Ureter (tissue), 1 donor: ENCODE measurements at places on chromosomes 11 and 22. TPM values are rescaled to one million over a fixed set of nuclear protein-coding genes. Genes with fewer than 3 reads are reported as not detected.

DNA sequence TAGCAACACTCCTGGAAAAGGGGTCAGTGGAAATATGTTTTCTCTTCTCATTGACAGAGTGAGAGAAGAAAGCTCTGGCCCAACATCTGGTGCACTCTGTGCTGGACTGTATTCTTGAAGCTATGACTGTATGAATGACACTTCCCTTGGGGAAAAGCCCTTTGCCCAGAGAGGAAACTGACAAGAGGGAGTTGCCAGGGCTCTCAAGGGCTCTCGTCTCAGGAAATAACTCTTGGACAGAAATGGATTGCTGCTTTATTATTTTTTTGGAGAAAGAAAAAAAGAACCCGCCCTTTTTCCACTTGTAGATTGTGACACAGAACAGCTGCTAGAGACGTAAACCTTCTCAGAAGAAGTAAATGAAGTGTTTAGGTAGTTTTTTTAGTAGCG is 11.4 kb downstream of the ETS1 start:
- DNase-seq, result no peak

GRCh38 chr22:32986766-32987040 is 71.5 kb downstream of the SYN3 start:
- no peak for DNase-seq

GRCh38 chr11:131584785-131585592 is 214.6 kb downstream of the NTM start:
- no peak for DNase-seq

GRCh38 chr22:37566329-37566837 is 6.1 kb downstream of the CDC42EP1 start:
- no peak for DNase-seq

GRCh38 chr11:19646921-19647320 is 65.7 kb upstream of the NAV2 start:
- peak; percentile 60 for DNase-seq

DNA sequence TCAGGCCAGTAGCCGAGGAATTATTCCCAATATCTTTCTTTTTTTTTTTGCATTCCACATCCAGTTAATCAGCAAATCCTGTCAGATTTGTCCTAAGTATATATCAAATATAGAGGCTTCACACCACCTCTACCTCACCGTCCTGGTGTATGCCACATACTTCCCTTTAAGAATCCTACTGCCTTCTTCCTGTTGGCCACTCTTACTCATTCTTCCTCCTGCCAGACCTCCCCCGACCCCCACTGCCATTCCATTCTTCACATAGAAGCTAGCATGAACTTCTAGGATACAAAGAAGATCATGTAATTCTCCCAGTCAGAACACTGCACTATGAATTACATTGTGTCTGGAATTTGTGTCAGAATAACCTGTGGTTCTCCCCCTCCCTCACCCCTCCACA is 89.5 kb downstream of the TRIM44 start:
- DNase-seq, result no peak

- no peak for DNase-seq
These were observed 5.0 kb downstream of the TUB start for GRCh38 chr11:8086001-8086479.

DNA sequence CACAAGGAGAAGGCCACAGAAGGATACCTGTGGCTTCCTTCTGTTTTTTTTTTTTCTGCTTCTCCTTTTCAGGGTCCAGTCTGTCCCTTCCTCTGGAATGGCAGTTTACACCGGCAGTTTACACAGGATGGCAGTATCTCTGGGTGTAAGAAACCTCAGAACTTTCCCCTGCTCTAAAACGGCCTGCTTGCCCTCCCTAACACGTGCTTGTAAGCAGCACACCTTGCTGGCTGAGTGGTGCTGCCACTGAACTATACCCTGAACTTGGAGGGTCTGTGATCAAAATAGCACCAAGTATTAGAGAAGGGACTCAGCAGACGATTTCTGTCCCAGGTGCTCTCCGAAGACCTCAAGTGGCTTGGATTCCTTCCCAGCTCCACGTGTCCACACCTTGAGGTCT is 904 bp upstream of the OPCML start:
- no peak for DNase-seq

DNA sequence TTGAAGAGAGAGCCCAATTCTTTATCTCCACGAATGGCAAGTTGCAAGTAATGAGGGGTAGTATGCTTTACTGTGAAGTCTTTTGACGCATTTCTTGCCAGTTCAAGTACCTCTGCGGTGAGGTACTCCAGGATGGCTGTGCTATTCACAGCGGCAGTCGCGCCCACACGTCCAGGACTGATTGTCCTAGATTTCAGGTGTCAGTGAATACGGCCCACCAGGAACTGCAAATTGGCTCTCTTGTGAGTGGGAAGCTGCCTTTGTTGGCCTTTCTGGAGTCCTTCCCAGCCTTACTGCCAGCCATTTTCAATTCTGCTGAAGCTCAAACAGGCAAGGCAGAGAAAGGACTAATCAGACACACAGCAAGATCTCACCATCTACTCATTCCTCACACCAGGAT is 8.5 kb downstream of the PPFIA1 start:
- no peak for DNase-seq

- DNase-seq, result no peak
These were observed 2.1 kb downstream of the ARHGAP42 start for GRCh38 chr11:100689141-100689540.

GRCh38 chr11:104134745-104135144 is 29.2 kb downstream of the PDGFD start:
- DNase-seq, result no peak

DNA sequence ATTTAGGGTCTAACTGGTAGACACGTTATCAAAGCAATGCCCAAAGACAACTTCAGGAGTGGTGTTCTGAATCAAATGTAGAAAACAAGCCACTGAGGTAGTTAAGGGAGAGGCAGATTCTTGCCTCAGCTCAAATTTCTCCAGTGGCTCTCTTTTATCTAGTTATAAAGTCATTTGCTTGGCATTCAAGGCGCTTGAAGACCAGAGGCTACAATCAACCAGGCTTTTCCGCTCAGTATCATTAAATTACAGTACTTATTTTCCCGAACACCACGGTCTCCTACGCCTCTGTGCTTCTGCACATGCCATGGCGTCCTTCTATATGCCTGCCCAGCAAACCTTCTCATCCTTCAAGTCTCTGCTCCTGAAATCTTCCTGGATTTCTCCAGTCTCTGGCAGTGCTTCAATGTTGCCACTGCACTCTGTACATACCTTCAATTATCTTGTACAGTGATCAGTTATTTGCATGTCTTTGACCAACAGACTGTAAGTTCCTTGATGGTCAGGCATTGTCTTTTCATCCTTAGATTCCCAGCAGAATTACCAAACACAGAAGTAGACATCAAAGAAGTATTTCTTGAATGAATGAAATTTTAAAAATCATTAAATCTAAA is 1.4 kb downstream of the POGLUT3 start:
- DNase-seq, result no peak

- DNase-seq, result no peak
These were observed 9.1 kb upstream of the OR10D3 start for GRCh38 chr11:124174001-124174583.

DNA sequence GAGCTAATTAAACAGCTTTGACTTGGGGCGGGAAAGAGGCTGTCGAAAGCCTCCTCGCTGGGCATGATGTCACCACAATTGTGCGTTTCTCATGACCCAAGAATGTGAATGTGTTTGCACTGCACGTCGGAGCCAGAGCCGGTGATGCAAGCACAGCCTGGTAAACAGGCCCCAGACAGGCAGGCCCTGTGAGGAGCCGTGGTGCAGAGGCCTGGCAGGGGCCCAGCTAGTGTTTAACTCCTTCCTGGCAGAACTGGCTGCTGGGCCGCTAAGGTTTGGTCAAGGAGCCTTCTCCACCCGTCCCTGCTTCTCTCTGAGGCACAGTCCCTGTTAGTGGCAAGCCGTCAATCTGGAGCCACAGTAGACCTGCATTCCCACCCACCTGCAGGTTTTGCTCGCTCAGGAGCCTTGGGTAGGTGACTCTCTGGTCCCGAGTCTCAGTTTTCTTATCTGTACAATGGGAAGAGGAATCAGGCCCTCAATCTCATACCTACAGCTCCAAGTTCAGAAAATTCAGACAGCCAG is 25.4 kb upstream of the SMTN start:
- DNase-seq, result peak; percentile 94

DNA sequence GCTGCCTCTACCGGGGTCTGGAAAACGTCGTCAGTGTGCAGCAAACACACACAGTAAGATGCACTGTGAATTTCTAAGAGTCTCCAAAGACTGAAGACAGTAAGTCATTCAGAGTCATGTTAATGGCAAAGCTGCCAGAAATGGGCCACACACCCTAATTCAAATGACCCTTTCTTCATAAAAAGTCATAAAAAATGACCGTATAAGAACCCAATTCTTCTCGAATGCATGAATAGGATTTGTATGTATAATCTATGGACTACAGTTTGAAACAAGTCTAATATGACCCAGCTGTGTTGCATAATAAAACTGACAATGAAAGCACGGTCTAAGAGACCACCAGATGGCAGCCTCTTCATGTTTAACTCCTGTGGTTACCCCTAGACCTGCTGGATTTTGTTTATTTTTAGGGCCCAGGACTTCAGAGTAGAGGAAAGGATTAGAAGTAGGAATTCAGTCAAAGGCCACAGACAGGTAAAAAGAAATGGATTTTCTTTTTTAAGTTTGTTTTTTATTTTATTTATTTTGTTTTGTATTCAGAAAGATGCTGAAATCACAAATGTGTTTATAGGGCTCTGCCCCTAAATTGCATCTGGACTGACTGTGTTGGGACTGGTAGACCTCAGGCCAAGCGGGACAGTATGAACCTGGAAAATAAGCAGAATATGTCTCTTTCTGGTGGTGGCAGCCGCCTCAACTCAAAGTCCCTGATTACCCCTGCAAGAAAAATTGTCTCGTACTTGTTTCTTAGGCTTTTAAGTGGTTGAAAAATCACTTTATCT is 32.1 kb upstream of the SLC5A12 start:
- DNase-seq, result peak; percentile 44

DNA sequence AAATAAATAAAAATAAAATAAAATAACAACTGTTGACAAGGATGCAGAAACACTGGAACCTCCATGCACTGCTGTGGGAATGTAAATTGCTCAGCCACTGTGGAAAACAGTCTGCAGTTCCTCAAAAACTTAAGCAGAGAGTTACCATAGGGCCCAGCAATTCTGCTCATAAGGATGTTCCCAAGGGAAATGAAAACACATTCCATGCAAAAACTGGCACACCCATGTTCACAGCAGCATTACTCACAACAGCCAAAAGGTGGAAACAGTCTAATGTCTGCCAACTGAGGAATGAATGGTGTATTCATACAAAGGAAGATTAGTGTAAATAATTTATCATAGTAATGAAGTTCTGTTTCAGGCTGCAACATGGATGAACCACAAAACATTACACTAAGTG is 3.2 kb upstream of the KRTAP5-10 start:
- DNase-seq, result no peak

DNA sequence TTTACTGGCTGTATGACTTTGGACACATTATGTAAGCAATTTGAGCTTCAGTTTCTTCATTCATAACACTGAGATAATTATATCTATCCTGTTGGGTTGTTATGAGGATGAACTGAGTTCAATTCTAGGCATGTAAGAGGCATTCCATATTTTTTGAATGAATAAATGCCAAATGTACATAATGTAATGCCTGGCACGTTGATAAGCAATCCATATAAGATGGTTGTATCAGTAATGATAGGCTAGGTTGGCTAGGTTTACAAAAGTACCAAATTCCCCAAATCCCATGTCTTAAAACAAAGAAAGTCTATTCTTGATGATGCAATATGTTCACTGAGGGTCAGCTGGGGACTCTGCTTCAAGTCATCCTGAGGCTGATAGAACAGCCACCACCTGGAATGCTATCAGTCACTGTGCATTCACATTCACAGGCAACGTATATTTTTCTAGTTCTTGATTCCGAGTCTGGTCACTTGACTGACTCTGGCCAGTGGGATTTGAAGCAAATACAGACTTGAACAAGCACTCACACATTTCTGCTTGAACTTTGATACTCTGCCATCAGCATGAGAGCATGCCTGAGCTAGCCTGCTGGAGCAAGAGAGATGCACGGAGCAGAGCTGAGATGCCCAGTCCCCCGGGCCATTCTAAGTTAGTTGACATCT is 104.0 kb upstream of the TIMP3 start:
- no peak for DNase-seq

DNA sequence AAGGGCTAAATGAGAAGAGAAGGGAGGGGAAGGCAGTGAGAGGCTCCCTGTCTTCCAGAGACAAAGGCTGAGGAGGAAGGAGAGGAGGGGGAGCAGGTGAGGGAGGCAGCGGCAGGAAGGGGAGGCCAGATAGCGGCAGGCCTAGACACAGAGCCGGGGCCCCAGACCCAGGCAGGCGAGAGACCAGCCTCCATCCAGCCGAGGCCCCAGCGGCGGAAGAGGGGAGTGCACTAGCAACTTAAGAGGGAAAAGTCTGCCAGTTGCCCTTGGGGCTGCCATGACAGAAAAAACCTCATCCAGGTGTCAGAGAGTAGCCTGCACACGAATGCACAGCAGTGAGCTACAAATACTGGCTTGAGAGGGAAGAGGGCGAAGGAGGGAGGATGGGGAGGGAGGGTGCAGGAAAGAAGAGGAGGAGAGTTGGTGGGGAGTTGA is 46.7 kb downstream of the IGLL1 start:
- DNase-seq, result no peak

- peak; percentile 79 for DNase-seq
These were observed 20.1 kb upstream of the PEX26 start for GRCh38 chr22:18057568-18058209.

- no peak for DNase-seq
These were observed 280.8 kb downstream of the KIRREL3 start for GRCh38 chr11:126719740-126720139.

GRCh38 chr11:17716807-17717206 is 2.6 kb upstream of the MYOD1 start:
- DNase-seq, result no peak

DNA sequence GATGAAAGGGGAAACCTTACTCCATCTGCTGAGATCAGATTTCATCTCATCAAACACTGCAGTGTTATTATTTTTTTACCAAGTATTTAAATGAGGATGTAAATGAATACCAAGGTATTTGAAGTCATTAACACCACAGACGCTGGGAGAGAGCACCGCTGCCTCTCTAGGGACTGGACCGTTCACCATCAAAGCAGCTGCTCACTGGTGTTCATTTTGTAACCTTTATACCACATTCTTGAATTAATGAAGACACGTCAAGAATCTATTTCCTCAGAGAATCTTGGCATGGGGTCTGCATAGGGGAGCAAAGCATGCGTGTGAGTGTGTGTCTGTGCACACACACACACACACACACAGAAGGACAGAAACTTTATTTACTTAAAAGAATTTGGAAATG is 15.6 kb downstream of the SIAE start:
- DNase-seq, result no peak

DNA sequence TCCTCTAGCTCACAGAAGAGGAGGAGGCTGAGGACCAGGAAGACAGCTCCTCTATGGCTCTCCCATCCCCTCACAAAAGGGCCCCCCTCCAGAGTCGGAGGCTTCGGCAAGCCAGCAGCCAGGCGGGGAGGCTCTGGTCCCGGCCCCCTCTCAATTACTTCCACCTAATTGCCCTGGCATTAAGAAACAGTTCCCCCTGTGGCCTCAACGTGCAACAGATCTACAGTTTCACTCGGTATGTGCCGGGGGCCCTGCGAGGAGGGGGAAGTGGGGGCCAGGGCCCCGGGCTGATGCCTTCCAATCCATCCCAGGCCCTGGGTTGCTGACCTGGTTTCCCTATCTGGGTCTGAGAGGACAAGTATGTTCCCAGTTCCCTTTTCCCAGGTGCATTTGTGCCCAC is 7.9 kb downstream of the FOXR1 start:
- no peak for DNase-seq

GRCh38 chr11:36381015-36381360 is 84.9 kb downstream of the PRR5L start:
- no peak for DNase-seq

PKNOX2 gene
- 7.3 TPM for total RNA-seq

MN1 gene
- total RNA-seq, result 3.3 TPM

GTSE1 gene
- total RNA-seq, result 1.6 TPM

PYGM gene
- 11.4 TPM for total RNA-seq

CDHR5 gene
- total RNA-seq, result not detected

RFPL1 gene
- not detected for total RNA-seq
